Activated naive CD4-positive, alpha-beta T cell treated with anti-CD3 and anti-CD28 coated beads for 36 hours (primary cell): ENCODE measurements at places on chromosomes 6 and 20. TPM values are rescaled to one million over a fixed set of nuclear protein-coding genes. Genes with fewer than 3 reads are reported as not detected.

The CSNK2B gene
- 215 TPM for total RNA-seq

The PRDM13 gene
- not detected for total RNA-seq

The SLC4A11 gene
- 0.72 TPM for total RNA-seq

The TRIM40 gene
- not detected for total RNA-seq

The SERINC3 gene
- total RNA-seq, result 48.7 TPM

The TEAD3 gene
- 1.1 TPM for total RNA-seq

The HTR1E gene
- total RNA-seq, result not detected
